ENCODE measurements at places on chromosomes 4 and X.

- no peak for DNase-seq
These were observed 78.1 kb downstream of the SRPX start for GRCh38 chrX:38142610-38143009.

DNA sequence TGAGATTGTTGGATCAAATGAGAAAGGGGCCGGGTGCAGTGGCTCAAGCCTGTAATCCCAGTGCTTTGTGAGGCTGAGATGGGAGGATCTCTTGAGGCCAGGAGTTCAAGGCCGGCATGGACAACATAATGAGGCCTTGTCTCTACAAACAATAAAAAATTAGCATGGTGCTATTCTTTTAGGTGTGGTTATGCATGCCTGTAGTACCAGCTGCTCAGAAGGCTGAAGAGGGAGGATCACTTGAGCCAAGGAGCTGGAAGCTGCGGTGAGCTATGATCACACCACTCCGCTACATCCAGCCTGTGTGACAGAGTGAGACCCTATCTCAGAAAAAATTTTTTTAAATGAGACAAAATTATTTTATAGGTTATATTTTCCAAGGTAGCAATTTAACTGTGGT lies 49.7 kb upstream of the TMEM150C start:
- DNase-seq, result no peak

DNA sequence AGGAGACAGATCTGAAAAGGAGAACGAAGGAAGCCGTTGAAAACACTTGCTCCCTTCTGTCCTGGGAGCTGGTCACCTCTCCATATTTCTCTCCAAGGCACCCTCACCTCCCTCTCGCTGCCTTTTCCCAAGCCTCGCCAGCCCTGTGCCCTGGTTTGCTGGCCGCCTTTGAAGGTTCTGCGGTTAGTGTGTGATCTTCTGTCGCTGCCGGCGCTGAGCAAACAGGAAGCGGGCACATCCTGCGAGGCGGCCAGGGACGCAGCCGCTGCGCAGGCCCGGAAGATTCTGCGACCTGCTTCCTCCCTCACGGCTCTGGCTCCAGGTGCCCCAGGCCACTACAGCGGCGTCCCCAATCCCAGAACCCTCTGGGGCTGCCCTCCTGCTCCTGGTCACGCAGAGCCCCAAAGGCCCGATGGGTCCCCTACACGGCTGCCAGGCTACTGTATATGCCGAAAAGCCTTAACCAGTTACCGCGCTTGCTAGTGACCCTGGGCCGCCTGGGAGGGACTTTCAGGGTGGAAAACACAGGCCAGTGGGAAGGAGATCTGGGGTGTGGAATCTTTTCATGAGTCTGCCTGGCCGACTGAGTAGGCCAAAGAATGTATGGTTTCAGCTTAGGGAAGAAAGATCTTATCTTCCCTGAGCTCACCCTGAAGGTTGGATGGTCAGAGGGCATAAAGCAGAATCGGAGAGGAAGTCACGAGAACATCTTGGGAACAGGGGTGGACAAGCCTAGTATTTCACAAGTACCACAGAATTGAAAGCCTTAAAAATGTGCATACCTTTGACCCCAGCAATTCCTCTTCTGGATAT lies 2.3 kb upstream of the SASH3 start:
- no peak for DNase-seq

- DNase-seq, result no peak
These were observed 105.7 kb downstream of the CDS1 start for GRCh38 chr4:84688605-84689004.

Measured in cortex of kidney (tissue), 1 donor.